ENCODE measurements at places on chromosomes 7 and 10.

DNA sequence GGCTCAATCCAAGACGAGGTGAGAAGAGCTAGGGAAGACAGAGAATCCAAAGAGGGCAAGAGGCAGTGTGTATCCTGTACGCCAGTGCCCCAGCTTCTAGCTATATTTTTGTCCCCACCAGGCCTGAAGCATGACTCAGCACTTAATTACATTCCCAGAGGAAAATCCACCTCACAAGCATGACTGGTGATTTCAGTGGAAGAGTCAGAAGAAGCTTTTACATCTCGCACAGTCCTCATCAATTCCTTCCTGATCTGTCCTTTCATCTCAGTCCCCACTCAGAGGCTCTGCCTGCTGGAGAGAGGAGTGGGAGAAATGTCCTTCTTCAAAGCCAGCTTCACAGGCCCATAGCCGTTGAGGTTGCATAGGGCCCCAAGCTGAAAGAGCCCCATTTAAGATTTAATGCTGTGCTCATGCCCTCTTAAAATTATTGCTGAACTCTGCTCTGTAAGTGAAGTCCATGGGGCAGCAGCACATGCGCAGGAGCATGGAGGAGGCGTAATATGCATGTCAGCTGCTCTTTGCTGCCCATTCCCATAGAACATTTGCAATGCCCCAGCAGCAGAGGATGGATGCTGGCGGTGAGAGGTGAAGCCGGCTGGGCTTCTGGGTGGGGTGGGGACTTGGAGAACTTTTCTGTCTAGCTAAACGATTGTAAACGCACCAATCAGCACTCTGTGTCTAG lies 39.0 kb upstream of the AOAH start:
- DNase-seq: no peak

GRCh38 chr7:154568346-154568745 lies 434.6 kb downstream of the PAXIP1 start:
- DNase-seq: no peak

GRCh38 chr7:155809947-155810769 lies 2.1 kb downstream of the SHH start:
- DNase-seq: no peak

DNA sequence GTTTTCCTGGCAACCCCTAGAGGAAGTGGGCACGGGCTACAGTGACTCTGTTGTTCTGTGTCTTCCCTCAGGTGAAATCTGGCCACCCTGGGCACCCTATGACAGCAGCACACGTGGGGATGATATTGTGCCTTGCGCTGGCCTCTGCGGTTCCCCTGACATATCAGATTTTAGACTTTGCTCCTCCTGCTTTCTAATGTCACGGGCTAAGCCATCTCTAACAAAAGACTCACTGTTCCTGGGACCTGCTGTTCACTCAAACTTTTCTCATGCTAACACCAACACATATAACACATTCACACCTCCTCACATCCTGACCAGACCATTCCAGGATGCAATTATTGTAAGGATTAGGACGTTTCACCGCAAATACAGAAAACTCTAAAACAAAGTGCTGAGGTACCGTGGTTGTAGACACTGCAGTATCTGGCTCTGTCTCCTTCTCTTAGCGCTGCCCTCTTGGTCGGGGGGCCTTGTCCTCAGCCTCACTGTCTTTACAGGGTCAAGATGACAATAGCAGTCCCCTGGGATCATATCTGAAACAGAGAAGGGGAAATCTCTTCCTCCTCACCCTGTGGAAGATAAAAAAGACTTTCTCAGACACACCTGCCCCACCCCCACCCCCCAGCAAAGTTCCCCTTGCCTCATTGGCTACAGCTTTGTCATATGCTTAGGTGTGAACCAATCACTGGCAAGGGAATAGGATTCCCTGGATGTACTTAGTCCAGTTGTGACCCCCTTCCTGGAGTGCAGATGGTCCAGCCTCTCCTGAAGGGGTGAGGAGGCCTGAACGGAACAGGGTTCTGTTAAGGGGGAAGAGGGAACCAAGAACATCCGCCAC lies 14.1 kb downstream of the CHN2 start:
- no peak for DNase-seq

- no peak for DNase-seq
Observed at GRCh38 chr7:80135309-80136104, 876 bp downstream of the GNAI1 start.

DNA sequence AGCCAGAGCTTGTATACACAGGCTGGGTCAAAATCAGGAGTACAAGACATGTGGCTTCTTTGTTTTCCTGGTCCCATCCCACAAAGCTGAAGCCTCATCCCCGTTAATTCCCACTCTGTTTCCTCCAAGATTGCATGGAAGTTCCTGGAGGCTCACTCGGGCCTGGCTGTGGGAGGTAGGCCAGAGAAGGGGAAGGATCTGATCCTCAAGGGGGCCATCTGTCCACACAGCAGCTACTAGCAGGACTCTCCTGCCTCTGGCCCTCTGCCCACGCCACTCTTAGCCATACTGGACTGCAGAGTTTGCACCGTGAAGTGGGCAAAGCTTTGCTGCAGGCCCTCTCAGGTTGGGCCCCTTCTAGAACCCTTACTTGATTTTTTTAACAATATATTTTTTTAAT lies 160.6 kb downstream of the FGFR2 start:
- no peak for DNase-seq

DNA sequence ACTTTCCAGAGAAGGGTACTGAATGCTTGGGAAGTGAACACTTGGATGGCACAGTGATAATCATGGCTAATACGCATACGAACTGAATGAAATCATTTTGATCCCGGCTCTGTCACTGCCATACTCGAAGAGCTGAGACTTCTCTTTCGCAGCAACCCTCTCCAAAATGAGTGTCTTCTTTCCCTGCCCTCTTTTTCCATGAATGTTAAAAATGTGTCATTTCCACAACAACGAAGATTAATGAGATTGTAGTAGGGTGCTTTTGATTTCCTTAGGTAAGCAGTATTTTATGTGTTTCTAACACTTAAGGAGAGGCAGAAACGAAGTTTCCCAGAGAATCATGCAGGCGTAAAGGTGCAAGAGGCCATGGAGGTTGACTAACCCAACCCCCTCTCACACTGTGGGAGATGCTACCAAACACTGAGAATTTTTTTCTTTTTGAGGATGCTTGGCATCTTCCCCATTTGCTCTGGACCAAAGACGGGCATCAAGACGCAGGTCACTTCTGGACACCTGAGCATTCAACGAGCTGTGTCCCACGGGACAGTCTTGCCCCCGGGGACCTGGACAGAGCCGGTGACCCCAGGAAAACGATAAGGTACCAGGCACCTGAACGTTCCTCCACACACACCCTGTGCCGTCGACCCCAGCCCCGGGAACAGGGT lies 823 bp downstream of the COPG2 start:
- DNase-seq: no peak

DNA sequence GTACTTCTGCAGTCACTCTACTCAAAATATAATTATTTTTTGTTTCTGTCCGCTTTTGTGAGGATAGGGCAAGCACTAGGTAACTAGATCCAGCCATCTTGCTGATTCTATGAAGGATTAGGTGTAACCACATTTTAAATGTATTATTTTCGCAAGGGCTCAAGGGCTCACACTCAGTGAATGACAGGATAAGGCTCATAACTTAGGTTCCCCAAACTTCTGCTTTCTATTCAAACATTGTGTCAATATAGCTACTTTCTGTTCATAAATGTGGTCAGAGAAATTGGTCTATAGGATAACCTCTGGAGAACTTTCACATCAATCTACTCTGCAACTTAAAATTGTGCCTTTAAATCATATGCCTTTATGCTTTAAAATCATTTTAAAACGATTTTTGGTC lies 1141.2 kb downstream of the SORCS1 start:
- no peak for DNase-seq

- DNase-seq: no peak
Observed at GRCh38 chr10:127415901-127416581, 133.1 kb upstream of the NPS start.

DNA sequence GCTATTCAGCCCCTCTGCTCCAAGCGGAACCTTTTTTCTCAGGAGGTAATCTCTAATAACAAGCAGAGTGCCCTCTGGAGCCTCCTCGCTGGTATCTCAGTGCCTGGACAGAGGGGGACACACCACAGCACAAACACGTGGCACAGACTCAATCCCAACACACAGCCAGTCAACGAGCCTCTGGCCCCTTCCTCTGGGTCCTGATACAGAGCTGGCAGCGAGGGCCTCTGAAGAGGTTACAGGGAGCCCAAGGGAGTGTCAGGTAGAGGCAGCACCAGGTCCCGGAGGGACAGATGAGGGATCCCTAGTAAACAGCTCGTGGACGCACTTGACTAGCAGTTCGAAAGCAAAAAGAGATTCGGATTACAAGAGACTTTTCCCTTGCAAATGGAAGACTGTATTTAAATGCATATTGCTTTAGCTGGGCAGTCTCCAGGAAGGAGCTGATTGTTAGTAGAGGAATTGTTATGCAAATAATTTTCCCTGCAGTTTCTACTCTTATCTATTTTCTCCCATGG lies 14.1 kb downstream of the CXCL12 start:
- peak; percentile 73 for DNase-seq

- DNase-seq: no peak
Observed at GRCh38 chr10:73096041-73096448, 621 bp downstream of the P4HA1 start.

DNA sequence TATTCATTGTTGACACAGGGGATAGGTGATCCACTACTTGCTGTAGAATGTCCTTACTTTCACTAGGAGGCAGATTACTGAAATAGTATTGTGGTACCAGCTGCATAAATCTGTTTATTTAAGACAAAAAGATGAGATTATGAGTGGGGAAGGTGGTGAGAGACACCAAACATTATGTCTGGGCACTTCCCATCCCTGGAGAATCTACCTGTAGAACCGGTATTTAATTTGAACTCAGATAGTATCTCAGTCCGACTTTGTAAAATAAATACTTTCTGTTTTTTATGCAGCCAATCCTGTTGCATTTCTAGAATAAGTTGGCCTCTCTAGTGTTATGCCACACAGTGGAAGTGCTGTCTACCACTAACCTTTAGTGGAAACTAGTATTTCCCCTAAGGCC lies 13.4 kb downstream of the BCCIP start:
- DNase-seq: no peak
